ENCODE measurements at places on chromosomes 2 and 18.

DNA sequence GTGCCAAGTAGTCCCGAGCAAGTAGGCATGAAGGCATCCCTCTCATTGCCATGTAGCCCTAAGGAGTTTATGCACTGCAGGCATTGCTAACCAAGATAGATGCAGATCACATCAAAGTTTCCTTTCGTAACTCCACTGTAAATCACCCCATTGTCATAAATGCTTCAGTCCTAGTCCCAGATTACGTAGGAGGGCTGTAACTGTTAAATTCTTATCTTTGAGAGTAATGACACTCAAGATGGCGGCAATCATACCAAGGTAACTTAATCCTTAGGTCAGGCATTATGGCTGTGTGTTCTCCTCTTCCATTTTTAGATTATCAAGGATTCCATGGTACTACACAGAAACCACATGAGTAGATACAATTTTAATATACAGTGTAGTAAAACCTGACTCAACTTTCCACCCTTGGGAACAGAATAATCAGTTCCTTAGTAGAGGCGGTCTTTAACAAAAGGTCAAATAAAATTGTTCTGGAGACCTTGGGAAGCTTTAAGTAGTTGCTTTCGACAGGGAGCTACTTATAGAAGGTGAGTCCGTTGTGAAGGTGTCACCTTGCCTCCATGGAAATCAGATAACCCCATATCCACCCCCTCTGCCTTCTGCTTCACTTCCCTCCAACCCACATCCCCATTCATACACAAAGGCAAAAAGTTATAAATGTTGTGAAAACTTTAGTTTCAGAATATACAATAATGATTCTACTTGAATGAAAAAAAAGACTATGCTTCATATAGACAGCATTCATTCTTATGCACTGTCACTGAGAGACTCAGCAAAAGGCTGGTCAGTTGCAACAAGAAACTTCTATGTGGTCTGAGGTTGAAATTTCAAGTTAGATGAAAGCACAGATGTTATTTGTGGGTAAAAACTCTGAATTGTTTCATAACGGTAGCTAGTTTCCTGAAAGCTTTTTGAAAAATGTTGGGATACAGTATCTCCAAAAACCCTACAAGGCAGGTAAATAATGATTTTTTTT, 64.8 kb upstream of the GALNT5 start:
- no peak for DNase-seq

DNA sequence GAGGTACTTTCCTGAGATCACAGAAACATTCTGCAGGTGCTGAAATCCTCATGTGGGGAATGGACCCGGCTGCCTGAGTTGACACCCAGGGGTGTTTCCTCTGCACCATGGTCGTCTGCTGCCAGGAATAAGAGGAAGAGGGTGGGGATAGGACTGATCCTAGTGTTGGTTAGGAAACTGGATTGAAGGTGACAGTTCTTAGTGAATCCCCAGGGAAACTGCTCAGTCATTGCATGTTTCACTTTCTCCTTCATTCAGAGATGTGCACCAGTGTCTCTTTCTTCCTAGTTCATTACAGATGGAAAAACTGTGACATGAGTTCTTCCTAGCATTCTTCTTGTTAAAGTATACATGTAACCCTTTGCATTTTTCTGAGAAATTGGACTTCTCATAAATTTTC, 294.3 kb downstream of the PTGR3 start:
- DNase-seq: no peak

DNA sequence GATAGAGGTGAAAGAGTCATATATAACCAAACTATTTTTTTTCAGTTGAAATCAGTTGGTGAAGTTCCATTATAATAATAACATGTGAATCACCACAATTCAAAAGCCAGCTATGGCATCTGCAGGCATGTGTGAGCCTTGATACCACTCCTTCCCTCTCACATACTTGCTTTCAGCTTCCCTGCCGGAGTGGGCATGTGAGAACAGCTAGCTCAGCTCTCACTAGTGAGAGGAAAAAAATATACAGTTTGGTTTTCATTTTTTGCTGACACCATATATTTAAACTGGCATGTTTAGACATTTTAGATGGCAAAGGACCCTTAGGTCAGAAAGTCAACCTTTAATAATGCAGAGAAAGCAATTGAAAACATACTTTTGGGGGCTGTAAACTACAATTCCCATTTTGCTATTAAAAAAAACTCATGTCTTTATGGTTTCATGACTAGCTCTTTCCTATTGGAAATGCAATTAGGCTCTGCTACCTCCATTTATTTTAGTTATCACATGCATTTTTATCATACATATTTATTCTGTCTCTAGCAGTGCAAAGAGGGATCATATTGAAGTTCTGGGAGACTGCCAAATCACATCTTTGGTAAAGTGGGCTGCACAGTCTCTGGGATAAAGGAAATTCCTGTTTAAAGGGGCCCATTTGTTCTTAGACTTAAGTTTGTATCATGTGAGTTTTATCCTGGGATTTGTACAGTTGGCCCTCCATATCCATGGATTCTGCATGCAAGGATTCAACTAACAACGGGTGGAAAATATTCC, 33.2 kb upstream of the SLC40A1 start:
- DNase-seq: no peak

DNA sequence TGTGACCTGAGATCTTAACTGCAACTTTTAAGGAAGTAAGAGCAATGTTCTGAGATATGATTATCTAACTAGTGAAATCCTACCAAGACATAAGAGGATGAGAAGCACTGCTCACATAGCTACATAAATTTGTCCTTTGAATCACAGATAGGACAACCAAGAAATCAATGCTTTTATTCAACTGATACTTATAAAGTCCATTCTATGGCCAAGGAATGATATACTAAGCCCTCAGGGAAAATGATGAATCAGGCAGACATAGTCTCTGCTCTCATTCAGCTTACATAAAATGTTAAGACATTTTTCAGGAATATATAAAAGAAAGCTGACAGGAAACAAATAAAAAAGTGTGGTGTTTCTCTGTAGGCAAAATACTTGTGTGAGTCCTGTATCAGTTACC, 39.1 kb downstream of the PGAP1 start:
- DNase-seq: no peak

DNA sequence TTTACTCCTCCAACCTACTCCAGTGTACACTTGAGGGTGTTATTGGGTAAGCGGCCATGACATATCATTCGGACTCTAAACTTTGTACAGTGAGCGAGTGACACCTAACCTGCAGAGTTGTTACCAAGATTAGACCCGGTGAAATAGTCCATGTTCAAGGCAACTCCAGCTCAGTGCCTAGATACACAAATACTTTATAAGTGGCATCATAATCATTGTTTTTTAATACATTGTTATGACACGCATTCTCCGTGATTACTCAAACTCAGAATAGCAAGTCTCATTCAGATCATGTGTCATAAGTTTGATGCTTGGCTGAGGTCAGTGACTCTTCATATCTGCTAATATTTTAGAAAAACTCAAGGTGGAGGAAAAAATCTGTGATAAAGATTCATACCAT, 597.8 kb downstream of the DCC start:
- no peak for DNase-seq

DNA sequence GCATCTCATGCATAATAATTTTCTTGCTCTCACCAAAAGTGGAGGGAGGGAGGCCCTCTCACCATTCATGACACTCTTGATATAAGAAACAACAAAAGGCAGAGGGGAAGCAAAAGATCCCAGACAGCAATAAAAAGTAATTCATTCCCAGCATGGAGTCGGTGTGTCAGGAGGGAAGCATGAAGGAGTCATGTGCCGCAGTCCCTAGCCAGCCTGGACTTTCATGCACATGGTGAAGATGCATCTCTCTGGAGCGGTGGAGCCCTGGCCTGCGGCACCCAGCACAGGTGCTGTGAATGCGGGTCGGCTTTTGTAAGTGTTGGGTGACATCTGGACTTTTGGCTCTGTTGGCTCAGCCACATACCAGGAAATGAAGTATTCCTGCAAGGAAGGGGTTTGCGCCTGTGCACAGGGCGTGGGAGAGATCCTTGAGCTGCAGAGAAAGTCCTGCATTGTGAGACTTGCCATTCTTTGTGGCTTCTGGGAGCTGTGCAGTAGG, 119.4 kb downstream of the COPS8 start:
- DNase-seq: no peak

GRCh38 chr2:82539280-82539621, 1919.8 kb downstream of the SUCLG1 start:
- DNase-seq: no peak

DNA sequence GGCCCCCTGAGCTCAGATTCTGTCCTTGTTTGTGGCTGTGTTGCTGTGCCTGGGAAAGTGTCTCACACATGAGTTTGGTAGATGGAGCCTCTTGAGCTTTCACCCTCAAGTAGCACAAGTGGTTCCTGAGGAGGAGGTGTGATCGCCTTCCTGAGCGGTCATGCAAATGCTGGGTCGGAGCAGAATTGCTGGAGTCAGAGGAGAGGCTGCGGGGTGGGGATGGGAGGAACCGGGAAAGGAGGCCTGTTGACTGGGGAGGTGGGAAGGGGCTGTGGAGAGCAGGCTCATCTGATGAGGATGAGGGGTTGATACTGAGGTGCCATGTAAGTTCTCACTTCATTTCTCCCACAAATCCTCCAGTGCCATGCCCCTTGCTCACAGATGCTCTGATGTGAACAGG, 48.4 kb upstream of the ATG16L1 start:
- DNase-seq: no peak

DNA sequence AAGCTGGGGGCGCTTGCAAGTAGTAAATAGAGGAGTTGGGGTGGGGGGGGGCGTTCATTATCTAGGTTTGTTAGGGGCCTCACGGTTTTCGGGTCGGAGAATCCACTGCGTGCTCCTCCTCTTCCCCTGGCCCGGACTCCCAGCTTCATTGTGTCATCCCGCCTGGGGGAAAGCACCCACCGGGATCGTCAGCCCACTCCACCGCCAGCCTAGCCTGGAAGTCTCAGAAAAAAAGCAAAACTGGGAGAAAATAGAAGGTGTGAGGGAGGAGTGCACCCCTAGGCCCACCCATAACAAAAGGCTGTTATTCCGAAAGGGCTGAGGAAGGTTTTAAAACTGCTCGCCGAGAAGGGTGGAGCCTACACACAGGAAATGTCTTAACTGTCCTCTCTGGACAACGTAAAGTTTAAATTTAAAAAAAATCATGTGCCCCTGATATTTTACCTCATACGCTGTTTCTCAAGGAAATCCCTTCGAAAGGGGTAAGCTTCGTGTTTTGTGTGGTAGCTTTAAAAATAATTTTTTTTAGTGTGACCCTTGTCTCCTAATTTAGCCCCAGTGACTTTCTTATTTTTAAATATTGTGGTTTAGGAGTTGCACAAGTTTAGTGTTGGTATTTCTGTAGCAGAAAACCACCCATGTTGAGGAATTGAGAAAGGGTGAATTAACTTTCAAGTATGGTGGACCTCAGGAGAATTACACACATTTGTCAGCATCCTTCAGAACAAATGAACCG, 104.2 kb downstream of the SPTBN1 start:
- no peak for DNase-seq

DNA sequence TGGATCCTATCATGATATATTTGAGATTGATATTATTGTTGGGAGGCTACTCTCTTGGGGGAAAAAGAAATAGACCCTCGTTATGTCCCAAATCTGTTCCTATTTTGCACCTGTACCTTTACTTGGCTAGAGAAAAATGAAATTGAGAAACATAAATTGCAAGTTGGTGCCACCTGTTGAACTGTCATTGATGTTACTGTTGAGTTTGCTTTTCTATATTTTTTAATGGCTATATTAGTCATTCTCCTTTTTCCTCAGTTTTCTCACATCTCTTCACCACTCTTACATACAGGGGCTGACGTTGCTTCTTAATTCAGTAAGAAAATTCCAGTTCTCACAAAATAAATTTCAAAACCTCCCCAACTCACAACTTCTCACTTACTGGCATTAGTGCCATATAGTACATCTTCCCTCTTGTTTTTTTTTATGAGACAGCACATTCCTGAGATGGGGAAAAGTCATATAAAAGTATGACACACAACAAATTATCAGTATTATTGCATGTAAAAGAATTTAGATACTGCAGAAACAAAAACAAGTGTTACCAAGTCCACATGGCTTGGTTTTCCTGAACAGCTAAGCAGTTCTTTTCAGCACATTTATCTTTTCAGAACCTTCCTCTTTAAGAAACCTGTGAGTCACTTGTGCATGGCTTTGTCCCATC, 348.3 kb upstream of the DSEL start:
- no peak for DNase-seq

DNA sequence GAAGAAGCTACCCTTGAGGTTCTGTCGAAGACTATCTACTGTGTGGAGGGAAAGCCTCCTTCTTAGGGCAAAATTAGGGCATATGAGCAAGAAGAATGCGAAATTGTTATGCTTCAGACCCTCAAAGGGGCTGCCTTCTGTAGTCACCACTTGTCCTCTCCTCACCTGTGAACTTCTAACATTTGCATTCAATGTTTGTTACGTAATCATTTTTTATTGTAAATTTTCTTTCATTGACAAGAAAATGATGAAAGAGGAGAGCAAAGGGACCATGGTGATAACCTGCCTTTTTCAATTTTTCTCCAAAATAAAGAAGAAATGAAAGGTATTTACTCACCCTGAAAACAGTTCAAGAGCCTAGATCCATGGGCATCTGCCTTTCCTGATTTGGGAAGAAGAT, 193.0 kb downstream of the SP3 start:
- DNase-seq: no peak

GRCh38 chr2:231367178-231367577, 28.3 kb upstream of the B3GNT7 start:
- no peak for DNase-seq

DNA sequence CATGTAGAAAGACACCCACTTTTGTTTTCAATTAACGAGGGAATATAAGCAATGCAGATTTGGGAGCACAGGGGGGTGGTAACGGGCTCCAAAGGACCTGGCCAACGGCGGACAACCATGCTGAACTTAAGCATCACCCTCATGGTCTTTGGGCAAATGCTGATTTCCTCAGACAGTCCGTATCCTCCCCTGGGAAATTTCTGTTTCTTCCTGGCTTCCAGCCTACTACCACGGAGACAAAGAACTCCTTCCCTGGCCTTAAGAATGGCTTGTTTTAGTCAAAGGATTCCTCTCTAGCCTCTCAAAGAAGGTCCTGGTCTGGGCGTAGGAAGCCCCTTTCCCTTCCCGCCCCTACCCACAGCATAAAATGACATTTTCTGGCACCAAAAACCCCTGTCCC, 34.3 kb downstream of the EN1 start:
- DNase-seq: no peak

DNA sequence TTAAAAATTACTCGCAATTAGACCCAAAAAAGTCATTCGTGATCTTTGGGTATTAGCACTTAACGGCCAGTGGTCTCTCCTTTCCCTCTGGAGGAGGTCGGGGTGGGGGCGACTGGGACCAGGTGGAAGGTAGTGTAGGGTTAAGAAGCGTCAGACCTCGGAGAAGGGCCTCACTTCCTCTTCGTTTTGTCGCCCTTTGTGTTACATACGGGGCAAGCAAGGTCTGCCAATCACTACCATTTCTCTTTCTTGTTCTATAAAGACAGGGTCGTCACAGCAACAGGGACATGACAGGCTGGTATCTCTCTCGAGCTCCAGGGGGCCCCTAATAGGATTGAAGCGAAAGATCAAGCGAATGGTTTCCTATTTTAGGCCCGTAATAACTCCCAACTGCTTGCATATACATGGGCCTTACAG, 136.6 kb downstream of the INSIG2 start:
- DNase-seq: no peak

- no peak for DNase-seq
Measured at GRCh38 chr18:10027031-10027430, 113.2 kb downstream of the VAPA start.

All from NCI-H1417 treated with DMSO at 0.1 percent for 48 hours (cell line).